ENCODE measurements at places on chromosomes 13 and 19. TPM values are rescaled to one million over a fixed set of nuclear protein-coding genes. Genes with fewer than 3 reads are reported as not detected.

- H3K27me3 ChIP-seq, result no peaks in the 10 kb centered on the region
- no peaks in the 10 kb centered on the region for H3K36me3 ChIP-seq
These were observed 558.2 kb downstream of the SLITRK6 start for GRCh38 chr13:85241060-85241459.

- H3K27me3 ChIP-seq, result no peaks in the 10 kb centered on the region
- H3K4me1 ChIP-seq, result no peaks in the 10 kb centered on the region
- H3K36me3 ChIP-seq, result no peaks in the 10 kb centered on the region
- no peak overlapping the region for H3K4me3 ChIP-seq
These were observed 517.7 kb downstream of the MYO16 start for GRCh38 chr13:109146912-109147647.

DNA sequence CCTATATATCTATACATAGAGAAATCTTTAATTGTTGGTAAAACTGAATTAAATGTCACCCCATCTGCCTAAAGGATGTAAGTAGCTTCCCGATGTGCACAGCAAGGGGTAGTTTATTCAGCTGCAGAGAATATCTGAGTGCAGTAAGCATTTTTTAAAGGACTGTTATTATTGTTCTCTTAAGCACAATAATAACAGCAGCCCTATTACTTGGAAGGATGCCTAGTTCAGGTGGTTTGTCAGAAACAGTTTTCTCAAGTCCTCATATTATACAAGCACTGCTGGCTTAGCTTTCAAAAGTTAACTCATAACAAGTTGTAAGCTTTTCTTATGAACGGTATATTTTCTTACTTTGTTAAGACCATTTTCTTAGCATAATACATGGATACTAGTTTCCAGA lies 142.6 kb downstream of the CRYL1 start:
- no peaks in the 10 kb centered on the region for H3K36me3 ChIP-seq
- H3K27me3 ChIP-seq, result no peaks in the 10 kb centered on the region
- no peak for DNase-seq

DNA sequence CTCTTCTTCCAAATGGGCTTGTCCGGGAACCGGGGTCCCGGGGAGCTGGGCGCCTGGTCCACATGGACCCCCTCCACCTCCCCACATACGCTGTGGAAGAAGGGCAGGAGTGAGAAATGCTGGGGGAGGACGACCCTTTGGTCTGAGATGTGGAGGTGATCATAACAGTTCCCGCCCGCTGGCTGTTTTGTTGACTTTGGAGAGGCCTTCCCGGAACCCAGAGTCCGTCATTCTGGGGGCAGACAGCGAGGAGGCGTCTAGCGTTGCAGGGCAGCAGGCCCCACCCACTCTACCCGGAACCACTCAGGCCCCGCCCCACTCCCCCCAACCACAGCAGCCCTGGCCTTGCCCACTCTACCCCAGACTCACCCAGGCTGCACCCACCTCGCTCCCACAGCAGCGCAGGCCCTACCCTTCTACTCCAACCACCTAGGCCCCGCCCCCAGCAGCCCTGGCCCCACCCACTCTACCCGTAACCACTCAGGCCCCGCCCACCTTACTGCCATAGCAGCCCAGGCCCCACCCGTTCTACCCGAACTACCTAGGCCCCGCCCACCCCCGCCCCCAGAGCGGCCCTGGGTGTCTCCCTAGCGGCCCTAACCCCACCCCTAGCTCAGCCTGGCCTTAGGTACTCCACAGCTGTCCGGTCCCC lies 7.1 kb downstream of the GPR108 start:
- DNase-seq, result no peak
- no peaks in the 10 kb centered on the region for H3K27me3 ChIP-seq
- H3K36me3 ChIP-seq, result peaks cover 21% of the 10 kb centered on the region
- peaks cover 13% of the 10 kb centered on the region for H3K4me1 ChIP-seq
- H3K4me3 ChIP-seq, result no peak overlapping the region
- no peak overlapping the region for H3K27ac ChIP-seq

DNA sequence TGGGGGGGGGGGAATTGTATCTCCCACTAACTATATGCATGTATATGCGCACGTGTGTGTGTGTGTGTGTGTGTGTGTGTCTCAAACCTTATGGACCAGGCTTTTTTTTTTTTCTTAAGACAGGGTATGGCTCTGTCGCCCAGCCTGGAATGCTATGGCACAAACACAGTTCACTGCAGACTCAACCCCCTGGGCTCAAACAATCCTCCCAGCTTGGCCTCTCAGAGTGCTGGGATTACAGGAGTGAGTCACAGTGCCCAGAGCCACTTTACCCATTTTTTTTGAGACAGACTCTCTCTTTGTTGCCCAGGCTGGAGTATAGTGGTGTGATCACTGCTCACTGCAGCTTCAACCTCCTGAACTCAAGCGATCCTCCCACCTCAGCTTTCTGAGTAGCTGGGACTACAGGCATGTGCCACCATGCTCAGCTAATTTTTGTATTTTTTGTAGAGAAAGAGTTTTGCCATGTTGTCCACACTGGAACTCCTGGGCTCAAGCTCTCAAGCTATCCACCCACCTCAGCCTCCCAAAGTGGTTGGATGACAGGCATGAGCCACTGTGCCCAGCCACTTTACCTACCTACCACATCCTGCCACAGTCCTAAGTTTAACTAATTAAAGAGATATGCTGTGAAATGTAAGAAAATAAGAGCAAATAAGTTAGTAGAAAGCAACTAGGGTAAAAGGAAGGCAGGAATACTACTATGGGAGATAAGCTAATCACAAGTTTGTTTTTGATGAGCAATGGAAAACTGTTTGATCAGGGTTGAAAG lies 2.4 kb downstream of the ZMYM5 start:
- H3K36me3 ChIP-seq, result peaks cover 56% of the 10 kb centered on the region
- DNase-seq, result peak; percentile 53
- H3K27me3 ChIP-seq, result no peaks in the 10 kb centered on the region
- H3K4me1 ChIP-seq, result no peaks in the 10 kb centered on the region
- peak overlapping the region; percentile 68 for H3K27ac ChIP-seq
- peak overlapping the region; percentile 80 for H3K4me3 ChIP-seq

GRCh38 chr13:80690208-80690607 lies 349.3 kb upstream of the SPRY2 start:
- H3K4me1 ChIP-seq, result no peaks in the 10 kb centered on the region
- no peaks in the 10 kb centered on the region for H3K36me3 ChIP-seq
- no peak for DNase-seq

Gene MCF2L
- total RNA-seq, result 14.2 TPM

Gene KLK11
- 10.8 TPM for total RNA-seq

Gene FXYD1
- 2.0 TPM for total RNA-seq

Data from Calu3 (cell line).